ENCODE measurements at places on chromosomes 5 and 9.
A peak's percentile ranks its signal among the peaks of the same experiment; 100 is the strongest.

DNA sequence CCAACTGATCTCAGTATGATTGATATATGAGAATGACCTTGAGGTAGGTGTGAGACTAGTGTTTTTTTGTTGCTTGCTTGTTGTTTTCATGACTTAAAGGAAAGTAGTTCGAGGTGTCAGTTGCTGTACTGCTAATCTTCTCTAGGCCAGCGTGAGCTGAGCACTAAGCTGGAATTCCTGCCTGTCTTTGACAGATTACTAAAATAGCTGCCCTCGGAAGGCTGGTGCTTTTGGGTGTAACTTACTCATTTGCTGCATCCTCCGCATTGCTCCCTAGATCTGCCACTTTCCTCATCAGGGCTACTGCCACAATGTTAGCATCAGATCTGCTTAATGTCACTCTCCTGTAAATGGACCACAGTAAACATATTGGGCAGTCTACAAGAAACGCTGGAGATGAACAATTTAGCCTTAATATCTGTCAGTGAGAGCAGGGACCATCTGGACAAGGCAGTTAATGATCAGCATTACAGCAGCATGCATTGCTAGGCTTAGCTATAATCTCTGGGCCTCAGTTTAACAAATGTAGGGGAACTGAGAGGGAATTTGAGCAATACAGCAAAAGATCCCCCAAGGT lies 106.6 kb upstream of the CDH6 start:
- no peak for DNase-seq

DNA sequence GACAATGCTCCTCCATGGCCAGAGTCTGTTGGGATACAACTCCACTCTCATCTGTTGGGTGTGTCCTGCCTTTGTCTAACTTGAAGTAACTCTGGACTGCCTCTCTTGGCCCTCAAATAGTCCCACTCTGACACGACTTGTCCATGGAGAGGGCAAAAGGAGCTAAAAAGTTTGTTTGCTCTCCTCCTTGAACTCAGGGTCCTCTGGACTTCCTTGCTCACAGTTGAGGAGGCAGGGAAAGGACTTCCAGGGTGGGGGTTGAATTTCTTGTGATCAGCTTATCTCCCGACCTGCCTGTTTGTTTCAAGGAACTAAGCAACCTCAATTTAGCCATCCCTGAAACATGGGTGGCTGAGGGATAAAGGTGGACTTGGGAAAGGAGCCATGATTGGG lies 11.7 kb downstream of the DNAJB5 start:
- DNase-seq = peak; percentile 2

DNA sequence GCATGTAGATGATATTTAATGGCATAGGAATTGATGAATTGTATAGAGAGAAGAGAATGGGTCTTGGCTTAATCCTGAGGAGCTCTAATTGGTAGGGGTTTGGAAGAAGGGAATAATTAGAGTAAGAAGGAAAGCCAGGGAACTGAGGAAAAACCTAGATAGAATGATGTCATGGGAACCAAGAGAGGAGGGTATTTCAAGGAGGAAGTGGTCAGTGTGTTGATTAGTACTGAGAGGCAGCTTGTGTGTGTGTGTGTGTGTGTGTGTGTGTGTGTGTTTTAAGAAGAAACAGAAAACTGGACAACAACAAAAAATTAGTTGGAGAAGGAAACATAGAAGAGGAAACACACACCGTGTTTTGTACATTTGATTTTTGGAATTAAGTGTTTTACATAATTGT lies 42.8 kb downstream of the MAST4 start:
- DNase-seq = peak; percentile 17

GRCh38 chr9:125133403-125134329 lies 9.7 kb downstream of the SCAI start:
- DNase-seq = no peak

DNA sequence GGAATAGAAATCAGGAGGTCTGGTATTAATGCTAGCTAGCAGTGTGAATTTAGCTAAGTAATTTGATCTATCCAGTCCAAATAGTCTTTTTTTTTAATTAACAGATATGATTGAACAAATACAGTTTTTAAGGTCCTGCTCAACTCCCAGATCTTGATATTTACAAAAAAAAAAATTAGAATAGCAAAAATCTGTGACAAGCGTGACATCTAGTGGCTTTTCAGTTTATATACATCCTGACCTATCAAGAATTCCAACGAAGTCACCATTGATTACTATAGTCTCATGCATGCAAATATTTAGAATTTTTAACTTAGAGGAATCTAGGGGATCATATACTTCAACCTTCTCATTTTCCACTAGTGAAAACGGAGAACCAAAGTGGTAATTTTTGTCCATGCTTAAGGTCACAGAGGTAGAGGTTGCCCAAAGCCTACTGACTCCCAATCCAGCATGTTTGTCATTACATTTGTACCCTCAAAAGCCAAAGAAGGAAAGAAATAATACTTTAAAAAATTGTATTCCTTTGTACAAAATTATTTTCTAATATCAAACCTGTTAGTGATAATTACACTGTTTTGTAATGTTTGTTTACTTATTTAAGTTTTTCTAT lies 17.6 kb upstream of the TARS1 start:
- no peak for DNase-seq

- DNase-seq = no peak
These were observed 160.1 kb downstream of the TENT4A start for GRCh38 chr5:6873359-6873758.

DNA sequence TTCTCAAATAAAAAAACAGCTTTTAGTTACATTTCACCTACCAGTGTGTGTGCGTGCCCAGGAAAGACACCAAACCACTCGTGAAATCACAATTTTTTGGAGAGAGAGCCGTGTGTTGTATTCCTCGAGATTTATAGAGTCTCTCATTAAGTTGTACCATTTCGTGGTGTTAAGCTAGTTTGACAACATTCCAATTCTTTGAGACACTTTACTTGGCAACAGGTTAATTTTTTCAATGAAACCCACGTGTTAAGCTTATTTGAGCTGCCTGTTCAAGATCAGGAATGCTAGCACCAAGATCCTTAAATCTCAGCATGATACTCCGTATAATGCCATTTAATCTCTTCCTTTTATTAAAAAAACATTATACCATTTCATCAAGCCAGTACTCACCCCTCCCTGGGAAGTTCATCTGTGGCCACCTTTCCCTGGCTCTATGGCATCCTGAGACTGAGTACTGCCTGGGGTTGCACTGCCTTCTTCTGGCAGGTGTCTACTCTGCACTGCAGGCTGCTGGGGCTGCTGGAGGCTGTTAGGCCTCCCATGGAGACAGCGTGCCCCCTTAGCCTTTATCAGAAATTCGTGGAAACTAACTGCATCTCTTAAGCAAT lies 143.7 kb downstream of the ARHGAP26 start:
- DNase-seq = no peak

GRCh38 chr5:83036991-83037575 lies 40.1 kb downstream of the TMEM167A start:
- DNase-seq = no peak

GRCh38 chr5:135309391-135310327 lies 89.4 kb downstream of the MACROH2A1 start:
- no peak for DNase-seq

GRCh38 chr5:172561151-172561550 lies 79.9 kb upstream of the NEURL1B start:
- no peak for DNase-seq

- no peak for DNase-seq
These were observed 514.1 kb upstream of the MEF2C start for GRCh38 chr5:89397096-89397495.

DNA sequence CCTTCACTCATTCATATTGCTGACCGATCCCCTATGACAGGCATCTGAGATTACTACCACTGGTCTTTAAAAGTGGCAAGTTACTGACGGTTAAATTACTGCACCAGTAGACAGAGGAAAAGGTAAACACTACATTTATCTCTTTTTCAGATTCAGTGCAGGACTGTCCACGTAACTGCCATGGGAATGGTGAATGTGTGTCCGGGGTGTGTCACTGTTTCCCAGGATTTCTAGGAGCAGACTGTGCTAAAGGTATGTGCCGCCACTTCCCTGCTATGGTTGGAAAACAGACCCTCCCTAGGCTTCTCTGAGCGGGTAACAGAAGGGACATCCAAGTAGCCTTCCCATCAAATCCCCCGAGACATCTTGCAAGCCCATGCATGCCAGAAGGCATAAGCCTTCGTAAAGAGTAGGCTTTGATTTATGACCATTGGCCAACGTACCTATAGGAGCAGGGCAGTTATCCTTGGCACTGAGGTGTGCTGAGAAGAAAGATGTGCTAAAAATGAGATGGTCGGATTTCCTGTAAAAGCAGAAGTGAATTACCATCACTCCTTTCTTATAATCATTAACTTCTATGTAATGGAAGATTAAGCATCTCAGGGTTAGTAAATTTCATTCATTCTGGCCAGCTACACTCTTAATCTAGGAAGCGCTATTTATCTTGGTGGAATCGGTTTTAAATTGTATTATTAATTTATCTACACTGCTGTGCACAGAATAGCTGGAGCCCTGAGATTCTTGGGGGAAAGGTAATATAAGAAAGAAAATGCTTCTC lies 193.4 kb upstream of the WWC1 start:
- DNase-seq = no peak

GRCh38 chr5:146426305-146426704 lies 20.8 kb upstream of the TCERG1 start:
- no peak for DNase-seq

- DNase-seq = no peak
These were observed 178.2 kb downstream of the ROR2 start for GRCh38 chr9:91771864-91772263.

DNA sequence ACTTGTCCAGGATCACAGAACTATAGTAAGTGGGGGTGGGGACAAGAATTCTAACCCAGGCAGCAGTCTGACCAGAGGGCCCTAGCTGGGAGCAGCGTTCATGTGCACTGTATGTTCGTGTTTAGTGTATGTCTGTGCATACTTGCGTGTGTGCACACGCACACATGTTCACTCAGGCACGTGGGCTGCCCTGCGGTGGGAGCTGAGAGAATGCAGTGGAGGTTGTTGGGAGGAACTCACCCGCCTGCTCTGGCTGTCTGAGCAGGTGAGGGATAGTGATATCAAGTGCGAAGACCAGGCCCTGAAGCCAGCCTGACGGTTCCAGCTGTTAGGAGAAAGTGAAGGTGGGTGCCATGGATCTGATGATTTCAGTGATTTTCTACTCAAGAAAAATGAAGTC lies 942 bp downstream of the DCANP1 start:
- DNase-seq = no peak

DNA sequence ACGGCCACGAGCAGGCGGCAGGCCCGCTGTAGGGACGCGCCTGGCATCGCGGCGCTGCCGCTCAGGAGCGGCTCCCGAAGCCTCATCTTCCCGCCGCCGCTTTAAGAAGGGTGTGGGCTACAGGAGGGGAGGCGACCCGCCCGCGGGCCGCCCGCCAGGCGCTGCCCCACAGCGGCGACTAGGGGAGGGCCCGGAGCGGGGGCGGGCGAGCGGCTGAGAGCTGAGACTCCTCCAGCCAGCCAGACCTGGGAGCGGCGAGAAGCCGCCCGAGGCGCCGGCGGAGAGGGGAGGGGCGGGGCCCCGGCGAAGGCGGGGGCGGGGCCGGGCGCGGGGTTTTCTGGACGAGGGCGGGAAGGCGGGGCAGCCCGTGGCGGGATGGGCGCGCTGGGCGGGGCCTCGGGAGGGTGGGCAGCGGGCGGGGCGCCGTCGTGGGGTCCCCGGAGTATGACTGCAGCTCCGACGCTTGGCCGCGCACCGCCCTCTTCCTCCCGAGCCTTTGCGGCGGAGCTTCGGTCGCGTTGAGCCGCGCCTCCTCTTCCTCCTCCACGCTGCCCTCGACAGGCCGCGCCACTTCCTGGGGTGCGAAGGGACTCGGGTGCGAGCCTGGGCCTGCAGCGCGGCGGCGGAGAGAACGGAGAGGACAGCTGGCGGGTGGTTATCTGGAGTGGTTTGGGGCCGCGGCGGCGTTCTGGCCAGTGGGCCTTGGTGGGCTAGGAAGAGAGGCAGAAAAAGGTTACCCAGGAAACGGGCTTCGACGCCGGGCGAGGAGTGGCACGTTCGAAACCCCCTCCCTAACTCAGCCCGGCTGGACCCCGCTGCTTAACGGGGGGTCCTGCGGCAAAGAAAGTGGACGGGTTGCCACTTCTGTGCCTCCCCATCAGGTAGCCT lies at the start of gene B4GALT1:
TSS of gene B4GALT1 (minus strand) at position 253 of the 888 bp plus-strand sequence. CDS start at position 86, 167 bp downstream.
- DNase-seq = peak; percentile 97

- DNase-seq = no peak
These were observed 55.3 kb downstream of the OR2K2 start for GRCh38 chr9:111274737-111275136.

- DNase-seq = no peak
These were observed 50.4 kb upstream of the PRR16 start for GRCh38 chr5:120413686-120414085.

- DNase-seq = no peak
These were observed 119.7 kb upstream of the ABCA1 start for GRCh38 chr9:105047742-105048041.

DNA sequence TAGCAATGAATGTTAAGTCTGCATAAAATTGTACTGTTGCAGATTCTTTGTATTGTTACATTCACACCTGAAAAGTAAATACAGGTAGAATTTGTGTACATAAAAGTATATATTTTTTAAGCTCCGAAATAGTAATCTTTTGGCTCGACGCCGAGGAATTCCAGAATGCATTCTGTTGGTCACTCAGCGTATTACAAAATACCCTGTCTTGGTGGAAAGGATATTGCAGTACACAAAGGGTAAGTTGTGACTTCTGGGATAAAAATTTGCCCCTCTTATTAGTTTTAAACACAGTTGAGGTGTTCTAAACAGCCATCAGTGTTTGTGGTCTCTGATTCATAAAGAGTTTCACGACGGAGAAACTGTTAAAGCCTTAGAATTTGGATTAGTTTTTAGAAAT lies 257.6 kb downstream of the ARHGEF28 start:
- no peak for DNase-seq

DNA sequence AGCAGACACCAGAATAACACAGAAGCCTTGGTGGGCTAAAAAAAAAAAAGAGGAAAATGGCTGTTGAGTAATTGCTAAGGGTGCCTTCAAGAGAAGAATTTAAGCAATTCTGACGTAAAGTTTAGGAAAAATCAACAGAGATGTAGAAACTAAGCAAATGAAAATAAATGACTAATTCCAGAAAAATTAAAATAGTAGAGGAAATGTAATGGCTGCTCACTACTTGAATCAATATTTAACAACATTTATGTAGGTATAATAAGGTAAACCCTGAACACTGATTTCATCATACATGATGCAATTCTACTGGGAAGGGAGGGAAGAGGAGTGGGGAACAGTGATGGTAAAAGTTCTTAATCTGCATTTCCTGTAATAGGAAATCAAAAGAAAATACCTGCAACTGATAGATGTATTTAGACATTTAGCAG lies 41.4 kb downstream of the PUM3 start:
- DNase-seq = no peak

- no peak for DNase-seq
These were observed 111.0 kb upstream of the CPEB4 start for GRCh38 chr5:173777149-173777548.

DNA sequence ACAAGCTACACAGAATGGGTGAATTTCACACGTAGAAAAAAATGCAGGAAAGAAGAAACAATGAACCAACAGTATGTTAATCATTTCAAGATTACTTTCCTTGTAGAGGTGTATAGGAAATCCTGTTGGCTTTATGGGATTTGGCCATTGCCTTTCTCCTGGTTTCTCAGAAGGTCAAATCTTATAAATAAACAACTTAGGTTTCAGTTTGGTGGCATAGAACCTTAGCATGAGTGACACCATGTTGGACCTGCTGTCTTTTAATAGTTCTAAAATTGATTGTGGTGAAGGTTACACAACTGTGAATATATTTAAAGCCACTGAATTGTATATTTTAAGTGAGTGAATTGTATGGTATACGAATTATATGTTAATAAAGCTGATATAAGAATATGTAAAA lies 16.7 kb upstream of the NDFIP1 start:
- DNase-seq = no peak

Data from GM13977 (cell line).